ENCODE measurements at places on chromosomes 13 and 19.

GRCh38 chr13:110336681-110337080 lies 29.6 kb downstream of the COL4A2 start:
- no peak for DNase-seq

GRCh38 chr19:46144756-46145155 lies 3.3 kb upstream of the IGFL2 start:
- DNase-seq: no peak

- no peak for DNase-seq
Observed at GRCh38 chr13:52067237-52067636, 42.7 kb downstream of the UTP14C start.

DNA sequence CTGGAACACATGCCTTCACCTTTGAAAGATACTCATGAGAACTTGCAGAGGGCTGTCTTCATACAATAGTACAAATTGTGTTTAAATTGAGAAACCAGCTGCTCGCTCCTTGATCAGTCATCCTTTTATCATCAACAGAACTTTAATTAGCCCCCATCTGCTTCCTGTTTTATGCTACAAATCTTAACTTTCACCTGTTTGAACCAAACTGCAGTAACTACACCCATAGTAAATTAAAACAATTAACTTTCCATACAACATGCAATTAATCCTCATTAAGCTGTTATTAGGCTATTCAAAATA lies 85.2 kb downstream of the FOXO1 start:
- DNase-seq: peak; percentile 6

GRCh38 chr19:4140237-4140711 lies 13.2 kb upstream of the CREB3L3 start:
- DNase-seq: peak; percentile 70

DNA sequence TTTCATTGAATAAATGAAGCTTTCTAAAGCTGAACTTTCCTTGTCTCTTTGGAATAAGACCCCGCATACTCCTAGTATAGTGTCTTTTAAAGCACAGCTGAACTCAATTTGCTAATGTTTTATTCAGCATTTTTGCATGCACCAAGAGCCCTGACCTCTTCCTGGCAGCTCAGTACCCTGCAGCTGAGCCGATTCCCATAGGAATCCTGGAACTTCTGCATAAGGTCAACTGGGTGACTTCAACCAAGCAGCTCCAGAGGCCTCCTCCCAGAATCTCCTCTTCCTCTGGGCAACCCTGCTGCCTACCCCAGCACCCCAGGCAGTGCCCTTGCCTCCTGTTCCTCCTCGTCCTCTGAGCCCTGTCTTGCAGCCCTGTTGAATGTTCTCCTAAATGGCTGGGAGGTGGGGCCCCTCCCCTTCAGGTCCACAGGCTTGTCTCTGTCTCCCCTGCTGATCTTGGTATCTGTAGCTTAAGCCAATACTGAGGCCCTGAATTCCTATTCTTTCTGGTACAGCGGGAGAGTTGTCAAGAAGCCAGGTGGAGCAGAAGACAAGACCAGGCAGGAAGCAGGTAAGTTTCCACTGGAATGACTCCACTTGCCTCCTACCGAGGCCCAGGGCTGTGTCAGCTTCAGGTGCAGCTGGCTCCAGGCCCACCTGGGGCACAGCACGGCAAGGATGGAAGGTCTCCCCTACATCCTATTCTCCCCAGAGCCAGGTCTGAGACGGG lies 23.6 kb upstream of the CCDC124 start:
- peak; percentile 83 for DNase-seq

- no peak for DNase-seq
Observed at GRCh38 chr19:32232449-32232848, 113.0 kb upstream of the ZNF507 start.
